ENCODE measurements at places on chromosomes 6 and 20.

- no peak for DNase-seq
Measured at GRCh38 chr6:72841195-72841594, 219.3 kb downstream of the KCNQ5 start.

DNA sequence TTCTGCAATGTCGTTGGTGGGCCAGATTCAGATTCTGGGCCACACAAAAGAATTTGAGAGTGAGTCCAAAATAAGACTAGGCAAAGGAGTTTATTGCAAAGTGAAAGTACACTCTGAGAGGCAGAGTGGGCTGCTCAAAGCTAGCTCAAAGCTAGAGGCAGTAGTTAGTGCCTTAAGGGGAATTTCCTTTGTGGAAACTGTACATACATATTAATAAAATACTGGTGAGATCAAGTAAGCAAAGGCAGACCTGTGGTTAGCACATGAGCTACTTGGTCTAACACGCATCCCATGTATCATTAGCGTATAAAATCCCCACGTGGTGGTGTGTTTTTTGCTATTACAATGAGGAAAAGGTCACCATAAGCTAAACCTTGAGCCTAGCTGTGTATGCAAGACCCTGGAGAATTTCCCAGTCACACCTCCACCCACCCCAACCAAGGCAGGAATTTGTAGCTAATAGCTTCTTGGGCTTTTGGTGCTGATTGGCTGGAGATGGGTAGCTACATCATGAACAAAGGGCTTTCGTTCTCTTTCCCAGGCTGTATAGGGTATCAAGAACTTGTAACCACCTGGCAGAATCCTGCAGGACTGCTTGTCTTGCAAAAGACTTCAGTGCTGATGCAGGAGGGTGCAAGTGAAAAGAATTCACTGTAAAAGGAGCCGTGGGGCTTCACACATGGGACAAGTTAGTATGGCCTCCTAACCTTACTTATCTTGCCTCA, 14.7 kb upstream of the TRIM26 start:
- peak; percentile 35 for DNase-seq

GRCh38 chr6:165183071-165183470, 126.3 kb downstream of the C6orf118 start:
- no peak for DNase-seq

DNA sequence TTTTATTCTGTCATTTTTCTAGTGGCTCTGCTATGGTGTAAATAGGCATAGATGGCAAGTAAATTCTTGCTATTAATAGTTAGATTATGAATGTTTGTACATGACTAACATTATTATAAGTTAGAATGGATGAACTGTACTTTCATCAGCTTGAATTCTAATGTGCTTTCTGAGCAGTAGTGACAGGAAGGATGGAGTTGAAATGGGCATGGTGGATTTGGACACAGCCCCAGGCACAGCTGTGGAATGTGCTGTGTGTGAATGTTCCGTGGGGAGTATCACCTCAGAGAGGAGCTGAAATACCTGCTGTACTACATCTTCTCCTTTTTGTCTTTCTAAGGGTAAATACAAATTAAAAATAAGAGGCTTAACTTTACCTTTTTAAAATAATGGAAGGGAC, 66.8 kb downstream of the FBXO5 start:
- DNase-seq: no peak

DNA sequence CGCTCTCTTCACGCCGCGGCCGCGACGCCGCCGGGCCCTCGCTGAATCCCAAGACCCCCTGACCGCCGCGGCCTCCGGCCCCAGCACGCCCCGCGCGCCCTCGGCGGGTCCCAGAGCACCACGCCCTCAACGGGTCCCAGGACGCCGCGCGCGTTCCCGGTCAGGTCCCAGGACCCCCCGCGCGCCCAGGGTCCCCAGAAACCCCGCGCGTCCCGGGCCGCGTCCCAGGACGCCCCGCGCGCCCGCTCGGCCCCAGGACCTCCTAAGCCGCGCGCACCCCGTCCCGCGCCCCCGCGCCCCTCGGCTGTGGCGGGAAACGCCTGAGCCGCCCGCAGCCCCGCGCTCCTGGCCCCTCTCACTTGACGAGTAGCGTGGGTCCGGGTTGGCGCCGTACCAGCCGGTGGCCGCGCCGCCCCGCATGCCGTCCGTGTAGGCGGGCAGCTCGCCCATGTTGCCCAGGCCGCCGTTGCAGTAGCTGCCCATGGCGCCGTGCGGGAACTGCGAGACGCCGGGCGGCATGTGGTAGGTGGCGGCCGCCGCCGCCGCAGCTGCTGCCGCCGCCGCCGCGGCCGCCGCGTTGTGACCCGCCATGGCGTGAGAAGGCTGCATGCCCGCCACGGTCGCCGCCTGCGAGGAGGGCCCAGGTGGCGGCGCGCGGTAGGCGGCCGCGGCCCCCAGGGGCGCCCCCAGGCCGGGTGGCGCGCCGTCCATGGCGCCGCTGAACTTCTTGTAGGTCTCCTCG, 556 bp downstream of the NKX2-4 start:
- DNase-seq: no peak

- DNase-seq: no peak
Measured at GRCh38 chr6:147564556-147564955, 56.1 kb downstream of the SAMD5 start.

DNA sequence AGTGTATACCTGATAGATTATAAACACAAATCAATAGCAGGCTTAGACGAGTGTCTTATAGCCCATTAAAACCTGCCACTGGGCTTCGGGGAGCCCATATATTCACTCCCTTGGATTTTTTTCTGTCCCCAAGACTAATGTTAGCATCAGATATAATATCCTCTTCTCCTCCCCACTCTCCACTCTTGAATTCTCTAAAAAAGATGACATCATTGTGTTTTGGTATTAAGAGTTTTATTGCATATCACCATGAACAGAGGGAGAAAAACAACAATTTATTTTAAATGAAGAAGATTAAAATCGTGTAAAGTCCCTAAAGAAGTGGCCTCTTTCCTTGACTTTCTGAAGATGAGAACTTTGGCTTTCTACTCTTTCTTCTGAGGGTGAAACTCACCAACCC, 84.4 kb downstream of the MLIP start:
- no peak for DNase-seq

DNA sequence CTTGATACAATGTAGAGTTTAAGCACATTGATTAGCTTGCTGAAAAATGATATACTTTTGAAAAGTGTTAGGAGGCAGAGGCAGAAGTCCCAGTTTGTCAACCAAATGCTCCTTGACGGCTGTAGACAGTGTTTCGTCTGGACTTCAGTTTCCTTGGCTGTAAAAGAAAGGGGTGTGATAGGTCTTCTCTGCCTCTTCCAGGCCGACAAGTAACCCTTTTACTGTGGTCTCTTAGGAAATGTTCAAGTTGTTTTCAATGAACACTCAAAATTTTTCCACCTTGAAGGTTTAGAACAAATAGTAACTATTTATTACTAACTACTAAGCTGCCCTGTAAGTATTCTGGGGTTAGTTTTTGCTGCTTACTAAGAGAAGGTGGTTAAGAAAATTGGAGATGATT, 122.4 kb downstream of the IRF4 start:
- no peak for DNase-seq

DNA sequence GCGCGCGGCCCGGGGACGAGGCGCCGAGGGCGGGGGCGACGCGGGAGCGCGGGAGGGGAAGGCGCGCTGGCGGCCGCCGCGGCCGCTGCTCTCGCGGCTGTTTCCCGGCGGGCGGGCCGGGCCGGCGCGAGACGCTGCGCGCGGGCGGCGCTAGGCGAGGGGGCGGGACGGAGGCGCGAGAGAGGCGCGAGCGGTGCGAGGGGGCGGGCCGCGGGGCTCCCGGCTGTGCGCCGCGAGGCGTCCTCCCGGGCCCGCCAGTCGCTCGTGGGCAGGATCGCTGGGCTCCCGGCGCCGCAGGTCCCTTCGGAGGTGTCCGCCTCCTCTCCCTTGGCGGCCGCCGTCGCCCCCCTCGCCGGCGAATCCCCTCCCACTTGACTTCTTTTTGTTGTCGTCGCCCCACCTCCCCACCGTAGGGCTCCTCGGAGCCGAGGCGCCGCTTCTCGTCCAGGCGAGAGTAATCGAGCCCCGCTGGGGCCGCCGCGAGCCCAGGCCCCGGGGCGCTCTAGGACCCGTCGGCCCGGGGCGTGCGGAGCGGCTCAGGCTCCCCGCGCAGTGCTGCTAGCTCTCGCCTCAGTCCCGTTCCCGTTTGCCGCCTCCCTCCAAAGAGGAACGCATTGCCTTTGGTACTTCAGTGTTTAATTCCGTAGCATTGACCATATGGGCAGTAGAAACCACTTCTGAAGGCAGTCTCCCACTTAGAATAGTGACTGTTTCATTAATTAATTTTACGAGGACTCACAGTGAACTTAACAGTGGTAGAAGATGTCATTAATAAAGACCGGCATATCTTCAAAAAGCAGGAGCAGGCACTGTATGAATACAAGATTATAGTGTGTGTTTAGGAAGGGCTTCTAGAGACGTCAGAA, at the start of gene RANBP9:
Gene RANBP9, minus strand, starts transcription at position 103 of the 866 bp plus-strand sequence. CDS start 330 bp downstream, outside the sequence.
- peak; percentile 90 for DNase-seq

DNA sequence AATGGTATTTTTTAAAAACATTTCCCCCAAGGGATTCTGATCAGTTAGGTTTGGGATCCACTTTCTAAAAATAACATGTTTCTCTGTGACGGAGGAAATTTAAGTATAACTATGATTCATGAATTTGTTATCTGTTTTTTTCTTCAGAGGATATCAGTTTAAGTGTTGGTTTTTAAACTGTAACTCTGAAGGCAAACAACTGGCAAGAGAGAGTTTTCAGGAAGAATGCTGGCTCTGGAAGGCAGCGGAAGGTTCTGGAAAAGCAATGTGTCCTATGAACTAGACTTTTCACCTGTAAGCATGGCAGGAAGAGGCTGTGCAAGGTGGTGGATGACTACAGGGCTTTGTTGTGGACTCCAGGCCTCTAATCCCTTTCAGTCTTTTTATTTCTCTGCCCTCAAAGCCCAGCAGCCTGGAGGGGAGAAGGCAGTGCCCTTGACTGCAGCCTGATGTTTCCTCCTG, 153.1 kb downstream of the GMPR start:
- DNase-seq: no peak

DNA sequence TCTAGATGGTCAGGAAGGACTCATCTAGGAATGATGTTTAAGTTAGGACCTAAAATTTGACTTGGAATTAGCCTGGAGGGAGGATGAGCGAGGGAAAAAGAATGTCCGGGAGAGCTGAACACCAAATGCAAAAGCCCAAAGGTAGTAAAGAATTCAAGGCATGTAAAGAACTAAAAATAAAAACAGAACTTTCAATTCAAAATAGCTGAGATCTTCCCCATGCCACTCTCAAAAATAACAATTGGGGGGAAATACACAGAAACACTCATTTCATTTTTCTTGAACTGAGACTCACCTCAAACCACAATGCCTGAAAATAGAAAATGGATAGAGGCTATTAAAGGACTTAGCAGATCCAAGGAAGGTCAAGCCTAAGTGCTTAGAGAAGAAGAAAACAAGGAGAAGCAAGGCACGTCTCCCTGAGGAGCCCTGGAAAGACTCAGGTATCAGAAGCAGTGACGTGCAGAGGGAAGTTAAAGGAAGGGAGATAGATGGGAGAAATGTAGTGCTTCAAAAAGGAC, 10.4 kb downstream of the PXT1 start:
- no peak for DNase-seq

GRCh38 chr20:21053002-21053762, 53.0 kb downstream of the LINC00237 start:
- no peak for DNase-seq

DNA sequence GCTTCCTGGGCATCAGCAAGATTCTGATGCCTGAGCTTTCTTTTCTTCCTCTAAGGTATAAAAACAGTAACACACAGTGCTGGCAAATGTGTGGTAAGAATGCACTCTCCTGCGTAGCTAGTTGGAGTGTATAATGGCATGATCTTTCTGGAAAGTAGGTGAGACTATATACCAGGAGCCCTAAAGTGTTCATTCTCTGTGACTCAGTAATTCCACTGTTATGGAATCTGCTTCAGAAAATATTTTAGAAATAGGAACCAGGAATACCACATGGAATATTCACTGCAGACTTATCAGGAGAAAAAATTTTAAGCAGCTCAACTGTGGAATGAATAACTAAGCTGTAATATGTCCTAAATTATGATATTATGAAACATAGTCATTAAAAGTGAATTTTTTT, 16.9 kb upstream of the CSE1L start:
- no peak for DNase-seq

- no peak for DNase-seq
Measured at GRCh38 chr6:13233106-13233505, 95.2 kb downstream of the TBC1D7 start.

GRCh38 chr20:33864324-33864963, 53.3 kb downstream of the CHMP4B start:
- DNase-seq: no peak

- DNase-seq: no peak
Measured at GRCh38 chr6:140897804-140898573, 1234.7 kb upstream of the GJE1 start.

DNA sequence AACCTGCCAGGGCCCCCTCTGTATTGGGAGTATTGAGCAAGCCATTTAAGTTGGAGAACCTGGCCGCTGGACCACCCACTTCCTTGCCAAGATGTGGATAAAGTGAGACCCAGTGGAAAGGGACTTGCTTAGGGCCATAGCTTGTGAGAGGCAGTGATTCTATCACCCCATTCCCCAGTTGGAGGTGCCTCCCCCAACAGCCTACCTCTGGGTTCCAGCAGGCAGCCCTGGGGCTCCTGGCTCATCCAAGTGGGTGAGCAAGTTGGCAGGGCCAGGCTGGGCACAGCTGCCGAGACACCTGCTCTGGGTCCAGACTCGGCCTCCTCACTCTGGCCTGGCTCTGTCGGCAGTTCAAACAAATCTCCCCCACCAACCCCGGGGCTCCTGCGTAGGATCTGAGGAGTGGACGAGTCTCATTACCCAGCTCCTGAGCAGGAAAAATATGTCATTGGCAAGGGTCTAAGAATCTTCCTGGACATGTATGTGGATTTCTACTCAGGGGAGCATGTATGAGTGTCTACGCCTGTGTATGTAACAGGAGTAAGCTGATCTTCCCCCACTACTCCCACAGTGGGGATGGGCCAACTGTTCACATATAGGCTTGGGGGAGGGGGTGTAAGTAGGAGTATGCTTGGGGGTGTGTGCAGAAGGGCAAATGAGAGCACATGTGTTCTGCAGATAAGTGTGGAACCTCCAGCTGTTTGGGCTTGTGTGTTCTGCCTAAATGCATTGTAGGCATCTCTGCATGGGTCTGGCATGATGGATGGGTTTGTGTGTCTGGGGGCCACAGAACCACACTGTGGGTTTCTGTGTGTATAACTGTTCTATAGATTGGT, 1.9 kb downstream of the ID1 start:
- DNase-seq: no peak
